ENCODE measurements at places on chromosomes 2 and 18.

- no peak for DNase-seq
Observed at GRCh38 chr18:9147440-9148202, 11.0 kb downstream of the ANKRD12 start.

- DNase-seq = no peak
Observed at GRCh38 chr2:235518322-235519090, 24.7 kb downstream of the AGAP1 start.

DNA sequence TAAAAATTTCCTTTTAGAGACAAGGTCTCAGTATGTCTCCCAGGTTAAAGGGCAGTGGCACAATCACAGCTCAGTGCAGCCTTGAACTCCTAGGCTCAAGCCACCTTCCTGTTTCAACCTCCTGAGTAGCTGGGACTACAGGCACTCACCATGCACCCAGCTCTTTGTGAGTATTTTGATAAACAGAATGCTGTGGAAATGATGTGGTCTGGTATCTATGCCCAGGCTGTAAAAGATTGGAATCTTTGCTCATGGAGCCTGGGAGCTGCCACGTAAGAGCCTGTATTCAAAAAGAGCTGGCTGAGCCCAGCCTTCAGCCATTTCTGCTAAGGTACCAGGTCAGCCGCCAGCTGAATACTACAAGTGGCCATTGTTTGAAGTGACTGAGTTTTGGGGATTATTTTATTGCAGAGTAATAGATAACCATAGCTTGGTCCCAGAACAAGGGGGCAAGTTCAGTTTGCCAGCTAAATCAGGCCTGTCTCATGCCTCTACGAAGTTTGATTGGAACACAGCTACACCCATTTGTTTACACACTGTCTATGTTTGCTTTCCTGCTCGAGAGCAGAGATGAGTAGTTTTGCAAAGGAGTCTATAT, 21.3 kb upstream of the ARL5A start:
- no peak for DNase-seq

GRCh38 chr2:95377216-95378123, 25.0 kb upstream of the FAHD2A start:
- no peak for DNase-seq

DNA sequence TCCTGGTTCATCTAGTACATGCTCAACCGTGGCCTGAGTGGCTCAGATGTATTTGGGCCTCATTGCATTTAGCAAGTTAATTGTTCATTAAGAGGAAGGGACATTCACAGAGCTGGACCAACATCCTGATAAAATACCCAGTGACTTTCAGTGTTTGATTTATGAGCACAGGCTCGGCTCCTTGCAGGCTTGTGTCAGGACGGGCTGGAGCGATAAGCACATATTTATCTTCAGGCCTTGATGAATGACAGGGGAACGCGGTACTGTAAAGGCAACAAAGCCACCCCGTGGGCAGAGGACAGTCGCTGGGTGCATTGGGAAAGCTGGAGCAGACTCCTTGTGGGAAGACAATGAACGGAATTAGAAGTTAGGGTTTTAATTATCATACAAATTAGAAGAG, 548.6 kb upstream of the HS6ST1 start:
- no peak for DNase-seq

DNA sequence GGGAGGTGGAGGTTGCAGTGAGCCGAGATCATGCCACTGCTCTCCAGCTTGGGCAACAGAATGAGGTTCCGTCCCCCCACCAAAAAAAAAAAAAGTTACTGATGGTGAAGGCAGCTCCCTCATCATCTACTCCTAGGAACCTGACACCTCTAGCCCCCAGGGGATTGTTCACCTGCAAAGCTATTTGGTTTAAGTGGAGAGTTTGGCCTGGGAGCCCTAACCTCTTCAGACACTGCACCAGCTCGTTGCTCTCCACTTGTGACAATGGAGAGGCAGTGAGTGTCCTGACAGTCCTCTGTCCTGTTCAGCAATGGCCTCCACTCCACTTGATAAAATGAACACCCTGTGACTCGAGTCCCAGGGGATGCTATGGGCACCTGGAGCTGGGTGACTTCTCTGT, 43.5 kb downstream of the ATP6V1C2 start:
- no peak for DNase-seq

DNA sequence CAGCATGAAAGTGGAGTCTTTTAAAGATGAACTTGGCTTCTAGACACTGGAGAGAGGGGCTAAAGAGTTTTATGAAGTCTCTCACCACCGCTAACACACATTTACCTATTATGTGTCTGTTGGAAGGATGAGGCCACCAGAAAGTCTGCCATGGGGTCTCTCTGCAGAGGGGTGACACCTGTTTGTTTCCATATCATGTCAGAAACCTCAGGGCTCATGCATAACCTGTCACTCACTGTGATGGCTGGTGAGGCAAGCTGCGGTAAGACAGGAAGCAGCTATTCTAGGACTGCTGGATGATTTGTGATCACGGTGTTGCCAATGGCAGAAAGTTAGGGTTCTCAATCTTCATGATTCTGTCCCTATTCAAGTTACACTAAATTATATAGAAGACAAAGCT, 60.8 kb upstream of the DNMT3A start:
- no peak for DNase-seq
